ENCODE measurements at places on chromosomes 12 and 14.

DNA sequence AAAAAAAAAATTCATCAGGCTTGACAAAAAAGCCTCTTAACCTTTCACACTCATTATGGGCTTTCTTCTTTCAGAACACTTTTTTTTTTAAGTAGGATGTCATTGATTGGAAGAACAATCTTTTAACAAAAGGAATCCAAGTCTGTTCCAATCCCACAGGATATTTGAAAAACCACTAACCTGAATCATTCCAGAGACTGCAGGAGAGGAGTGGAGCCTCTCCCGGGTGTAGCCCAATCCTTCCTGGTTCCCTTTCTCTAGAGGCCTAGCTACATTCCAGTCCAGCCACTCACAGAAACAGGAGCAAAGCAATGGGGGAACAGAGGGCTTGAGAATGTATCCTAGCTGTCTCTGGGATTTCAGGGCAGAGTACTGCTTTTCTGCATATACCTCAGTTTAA, 4.3 kb downstream of the MFAP5 start:
- DNase-seq: no peak

GRCh38 chr12:27812502-27812901, 32.5 kb upstream of the MANSC4 start:
- no peak for DNase-seq

- no peak for DNase-seq
Measured at GRCh38 chr14:45811155-45811554, 558.2 kb upstream of the MIS18BP1 start.

DNA sequence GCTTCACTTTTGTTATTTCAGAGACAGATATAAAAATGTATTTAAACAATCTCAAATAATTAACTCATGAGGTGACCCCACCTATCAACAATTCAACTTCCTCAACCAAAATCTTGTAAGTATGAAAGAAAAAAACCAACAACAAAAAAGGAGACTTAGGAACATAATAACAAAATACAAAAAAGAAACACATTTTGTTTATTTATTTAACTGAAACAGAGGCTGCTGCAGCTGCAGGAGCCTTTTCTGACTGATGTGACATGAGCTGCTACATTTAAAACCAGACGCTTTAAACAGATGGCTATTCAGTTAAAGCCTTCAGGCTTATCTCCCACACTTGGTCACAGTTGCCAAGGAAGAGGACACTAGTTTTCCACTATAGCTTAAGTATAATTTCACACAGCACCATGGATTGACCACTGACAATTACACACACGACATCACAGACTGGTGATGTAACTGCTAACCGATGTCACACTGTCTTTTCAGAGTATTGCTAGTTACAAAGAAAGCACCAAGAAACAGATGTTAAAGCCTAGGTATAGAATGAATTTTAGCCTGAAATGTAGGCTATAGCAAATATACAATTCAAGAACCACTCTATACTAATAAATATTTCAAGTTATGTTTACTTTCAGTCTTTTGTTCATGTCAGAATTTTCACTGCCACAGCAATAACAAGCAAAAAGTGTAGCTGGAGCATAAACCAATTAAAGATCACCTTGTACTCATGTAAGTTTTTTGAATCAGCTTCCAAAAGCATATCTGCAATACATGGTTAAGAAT, 113.0 kb downstream of the MED13L start:
- DNase-seq: no peak

DNA sequence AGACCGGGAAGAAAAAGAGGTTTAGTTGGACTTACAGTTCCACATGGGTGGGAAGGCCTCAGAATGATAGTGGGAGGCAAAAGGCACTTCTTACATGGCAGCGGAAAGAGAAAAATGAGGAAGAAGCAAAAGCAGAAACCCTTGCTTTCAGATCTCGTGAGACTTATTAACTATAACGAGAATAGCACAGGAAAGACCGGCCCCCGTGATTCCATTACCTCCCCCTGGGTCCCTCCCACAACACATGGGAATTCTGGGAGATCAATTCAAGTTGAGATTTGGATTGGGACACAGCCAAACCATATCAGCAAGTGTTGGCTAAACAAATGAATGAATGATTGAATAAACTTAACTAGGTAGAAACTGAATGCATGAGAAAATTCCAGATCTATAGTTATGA, 85.3 kb upstream of the PARP11 start:
- no peak for DNase-seq

GRCh38 chr12:5295996-5296395, 135.9 kb upstream of the NTF3 start:
- DNase-seq: no peak

DNA sequence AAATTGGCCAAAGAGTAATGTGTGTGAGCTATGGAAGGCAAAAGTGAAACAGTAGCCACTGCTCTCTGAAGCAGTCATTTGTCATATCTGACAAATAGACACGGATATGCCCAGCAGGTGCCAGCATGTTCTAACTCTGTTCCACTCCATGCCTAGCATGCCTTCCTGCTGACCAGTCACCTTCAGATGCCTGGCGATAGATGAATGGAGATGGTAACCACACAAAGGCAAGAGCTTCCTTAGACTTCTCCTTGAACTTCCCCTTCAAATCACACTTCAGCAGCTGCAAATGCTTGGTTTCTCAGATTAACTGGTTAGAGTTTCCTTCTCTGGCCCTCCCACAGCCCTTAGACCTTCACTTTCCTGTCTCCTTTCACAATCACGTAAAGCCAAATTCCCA, 429.9 kb downstream of the DAD1 start:
- DNase-seq: no peak

- DNase-seq: no peak
Measured at GRCh38 chr12:51913071-51914033, 6.0 kb downstream of the ACVRL1 start.

GRCh38 chr14:91586410-91586809, 76.3 kb upstream of the PPP4R3A start:
- DNase-seq: no peak

- no peak for DNase-seq
Measured at GRCh38 chr12:114406984-114407841, 1.3 kb upstream of the TBX5 start.

DNA sequence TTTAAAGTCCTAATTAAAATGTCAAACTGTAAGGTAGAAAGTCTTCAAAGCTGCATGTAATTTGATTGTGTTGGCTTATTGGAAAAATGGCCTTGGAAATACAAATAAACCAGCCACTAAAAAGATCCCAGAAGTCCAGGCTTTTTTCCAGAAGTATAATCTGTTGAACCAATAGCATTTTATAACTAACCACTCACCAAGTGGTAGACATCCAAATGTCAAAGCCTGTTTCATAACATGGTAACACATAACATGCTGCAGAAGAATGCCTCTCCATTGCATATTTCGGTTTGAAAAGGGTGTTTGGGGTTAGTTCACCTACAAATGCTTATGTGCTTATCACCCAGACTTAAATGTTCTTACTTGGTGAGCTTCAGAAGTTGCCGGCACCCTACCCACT, 183.7 kb upstream of the DIO2 start:
- no peak for DNase-seq

DNA sequence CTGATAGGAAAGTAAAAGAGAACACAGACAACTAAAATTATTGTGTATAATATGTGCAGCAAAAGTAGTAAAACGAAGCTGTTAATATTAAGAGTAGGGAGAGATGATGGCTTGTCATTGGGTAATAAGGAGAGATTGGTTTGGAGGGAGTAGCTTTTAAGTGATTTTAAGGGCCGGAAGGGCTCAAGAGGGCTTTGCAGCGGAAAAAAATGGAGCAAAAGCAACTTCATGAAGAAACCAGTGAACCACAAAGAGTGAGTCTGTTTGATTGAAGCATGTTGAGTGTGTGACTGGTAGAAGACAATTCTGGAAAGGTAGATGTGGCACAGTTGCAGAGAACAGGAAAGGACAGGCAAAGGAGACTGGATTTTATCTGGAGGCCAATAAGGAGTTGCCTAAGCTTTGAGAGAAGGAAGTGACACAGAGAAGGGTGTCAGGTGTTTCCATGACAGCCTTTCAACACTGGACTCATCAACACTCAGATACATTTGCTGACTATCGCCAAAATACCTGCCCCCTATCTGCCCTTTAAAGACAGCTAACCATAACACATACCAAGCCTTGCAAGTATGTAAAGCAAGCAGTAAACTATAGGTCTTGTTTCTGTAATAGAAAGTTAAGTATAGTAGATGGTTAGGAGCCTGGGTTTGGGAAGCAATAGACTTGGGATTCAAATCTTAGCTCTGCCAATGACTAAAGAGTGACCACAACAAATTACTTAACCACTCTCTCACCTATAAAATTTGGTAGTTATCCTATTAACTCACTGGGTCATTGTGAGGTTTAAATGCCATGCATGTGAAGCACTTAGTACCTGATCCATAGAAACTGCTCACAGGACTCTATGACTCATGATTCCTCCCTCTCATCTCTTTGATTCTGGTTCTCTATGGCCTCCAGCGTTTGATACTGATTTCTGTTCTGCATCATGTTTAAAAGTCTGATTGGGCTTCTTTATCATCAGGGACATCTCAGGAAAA, 117.3 kb upstream of the LMNTD1 start:
- DNase-seq: no peak

GRCh38 chr12:3142386-3142785, 65.2 kb downstream of the TSPAN9 start:
- no peak for DNase-seq

DNA sequence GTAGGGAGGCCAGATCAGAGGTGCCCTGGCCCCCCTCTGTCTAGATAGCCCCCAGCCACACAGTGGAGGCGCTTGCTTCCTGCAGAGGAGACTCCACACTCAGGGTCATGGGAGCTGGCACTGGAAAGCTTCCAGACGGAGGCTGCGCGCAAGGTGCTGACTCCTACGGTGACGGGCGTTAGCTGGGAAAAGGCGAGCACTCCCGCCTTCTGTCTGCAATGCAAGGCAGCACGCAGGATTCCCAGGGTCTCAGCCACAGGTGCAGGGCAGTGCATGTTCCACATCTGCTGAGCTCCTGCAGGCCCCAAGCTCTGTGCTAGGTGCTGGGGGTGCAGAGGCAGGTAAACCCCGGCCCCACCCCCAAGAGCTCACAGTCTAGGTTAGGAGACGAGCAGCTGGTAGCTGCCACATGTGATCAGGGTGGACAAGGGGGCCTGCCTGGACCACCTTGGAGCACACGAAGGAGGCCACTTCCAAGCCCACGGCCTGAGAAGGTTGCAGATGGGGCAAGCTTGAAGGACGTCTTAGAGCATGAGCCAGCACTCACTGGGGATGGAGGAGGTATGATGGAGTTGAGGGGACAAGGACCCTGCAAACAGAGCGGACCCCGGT, 310.9 kb upstream of the DIO3 start:
- no peak for DNase-seq

DNA sequence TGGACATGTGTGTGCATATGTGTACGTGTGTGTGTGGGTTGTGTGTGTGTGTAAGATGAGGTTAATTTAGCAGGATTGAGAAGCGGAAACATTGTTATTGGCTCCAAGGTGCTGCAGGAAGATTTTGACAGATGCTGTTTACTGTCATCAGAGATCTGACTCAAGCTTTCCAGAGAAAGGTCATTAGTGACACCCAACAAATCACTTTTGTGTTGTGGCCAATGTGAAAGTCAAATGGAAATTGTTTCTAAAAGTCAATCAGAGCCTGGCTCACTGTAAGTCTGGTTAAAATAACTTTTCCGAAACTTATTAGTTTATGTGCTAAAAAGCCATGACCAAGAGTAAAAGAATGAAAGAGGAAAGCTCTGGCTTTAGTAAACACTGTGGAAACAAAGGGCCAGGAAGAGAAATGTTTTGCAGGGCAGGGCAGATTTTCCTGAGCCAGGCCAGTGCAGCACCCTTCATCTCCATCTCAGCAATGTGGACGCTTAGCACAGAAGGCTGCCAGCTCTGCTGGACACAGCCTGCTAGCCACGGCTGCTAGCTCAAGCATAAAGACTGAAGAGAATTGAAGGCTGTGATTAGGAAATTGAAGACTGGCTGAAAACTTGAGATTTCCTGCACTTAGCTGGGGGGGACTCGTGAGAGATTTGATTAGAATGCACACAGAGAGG, 235.8 kb downstream of the NEDD1 start:
- DNase-seq: no peak

- no peak for DNase-seq
Measured at GRCh38 chr12:92582893-92583292, 119.9 kb upstream of the PLEKHG7 start.

GRCh38 chr14:69852531-69853321, 26.5 kb upstream of the SMOC1 start:
- no peak for DNase-seq

DNA sequence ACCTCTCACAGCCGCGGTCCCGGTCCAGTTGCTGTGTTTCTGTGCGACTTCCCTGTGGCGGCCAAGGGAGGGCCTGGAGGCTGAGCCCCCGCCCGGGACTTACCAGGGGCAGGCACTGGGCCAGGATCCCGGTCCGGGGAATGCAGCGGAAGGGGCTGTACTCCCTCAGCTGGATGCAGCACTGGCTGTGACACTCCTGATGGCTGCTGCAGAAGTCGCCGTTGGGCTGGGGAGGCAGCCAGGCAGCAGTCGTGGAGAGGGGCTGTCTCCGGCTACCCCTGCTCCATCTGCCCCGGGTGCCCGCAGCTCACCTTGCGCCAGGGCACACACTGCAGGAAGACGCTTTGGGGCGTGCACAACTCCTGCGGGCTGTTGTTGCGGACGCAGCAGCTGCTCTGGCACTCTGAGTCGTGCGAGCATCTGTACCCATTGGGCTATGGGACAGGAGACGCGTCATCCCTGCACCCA, 6.2 kb downstream of the LRCOL1 start:
- DNase-seq: no peak

DNA sequence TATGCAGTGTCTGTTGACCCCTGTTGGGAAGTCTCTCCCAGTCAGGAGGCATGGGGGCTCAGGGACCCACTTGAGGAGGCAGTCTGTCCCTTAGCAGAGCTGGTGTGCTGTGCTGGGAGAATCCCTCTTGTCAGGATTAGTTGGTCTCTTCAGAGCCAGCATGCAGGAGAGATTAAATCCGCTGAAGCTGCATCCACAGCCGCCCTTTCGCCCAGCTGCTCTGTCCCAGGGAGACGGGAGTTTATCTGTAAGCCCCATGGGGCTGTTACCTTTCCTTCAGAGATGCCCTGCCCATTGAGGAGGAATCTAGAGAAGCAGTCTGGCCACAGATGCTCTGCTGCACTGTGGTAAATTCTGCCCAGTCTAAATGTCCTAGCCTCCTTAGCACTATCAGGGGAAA, 13.1 kb upstream of the KLRC1 start:
- no peak for DNase-seq

DNA sequence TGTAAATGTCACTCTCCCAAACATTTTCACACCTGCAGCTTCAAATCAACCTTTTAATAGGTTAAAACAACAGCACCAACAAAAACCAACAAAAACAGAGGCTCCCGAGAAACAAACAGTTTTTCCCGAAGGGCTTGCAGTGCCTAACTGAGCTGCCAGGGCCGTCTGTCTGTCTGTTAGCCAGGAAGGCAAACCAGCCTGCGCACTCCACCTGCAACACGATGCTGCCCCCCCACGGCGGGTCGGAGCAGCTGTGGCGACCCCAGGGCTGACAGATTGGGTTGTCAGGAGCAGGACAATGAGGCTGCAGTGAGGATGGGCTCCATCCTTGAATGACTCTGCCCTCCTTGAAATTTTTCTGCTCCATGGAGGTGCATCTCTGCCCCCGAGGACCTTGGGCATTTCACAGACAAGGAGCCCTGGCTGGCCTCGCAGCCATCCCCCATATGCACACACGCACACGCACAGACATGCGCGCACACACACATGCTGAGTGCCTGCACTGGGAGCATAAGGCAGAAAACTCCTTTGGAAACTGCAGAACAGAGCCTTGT, 2.6 kb downstream of the RTL1 start:
- DNase-seq: no peak

GRCh38 chr14:40806471-40806870, 800.2 kb upstream of the LRFN5 start:
- no peak for DNase-seq

GRCh38 chr14:103220982-103221641, 97.9 kb downstream of the TNFAIP2 start:
- DNase-seq: no peak

Measured in NCI-H2081 treated with DMSO at 0.1 percent for 48 hours (cell line).